ENCODE measurements at places on chromosomes 12 and 14.
A peak's percentile ranks its signal among the peaks of the same experiment; 100 is the strongest.

DNA sequence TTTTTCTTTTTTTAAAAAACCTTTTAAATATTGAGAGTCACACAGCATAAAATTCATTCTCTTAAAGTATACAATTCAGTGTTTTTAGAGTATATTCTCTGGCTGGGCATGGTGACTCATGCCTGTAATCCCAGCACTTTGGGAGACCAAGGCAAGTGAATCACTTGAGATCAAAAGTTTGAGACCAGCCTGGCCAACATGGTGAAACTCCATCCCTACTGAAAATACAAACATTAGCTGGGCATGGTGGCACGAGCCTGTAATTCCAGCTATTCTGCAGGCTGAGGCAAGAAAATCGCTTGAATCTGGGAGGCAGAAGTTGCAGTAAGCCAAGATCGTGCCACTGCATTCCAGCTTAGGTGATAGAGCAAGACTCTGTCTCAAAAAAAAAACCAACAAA lies 68.4 kb upstream of the BCAT1 start:
- no peaks in the 10 kb centered on the region for H3K4me1 ChIP-seq
- H3K27me3 ChIP-seq, result no peaks in the 10 kb centered on the region
- H3K36me3 ChIP-seq, result no peaks in the 10 kb centered on the region
- no peak overlapping the region for H3K27ac ChIP-seq

DNA sequence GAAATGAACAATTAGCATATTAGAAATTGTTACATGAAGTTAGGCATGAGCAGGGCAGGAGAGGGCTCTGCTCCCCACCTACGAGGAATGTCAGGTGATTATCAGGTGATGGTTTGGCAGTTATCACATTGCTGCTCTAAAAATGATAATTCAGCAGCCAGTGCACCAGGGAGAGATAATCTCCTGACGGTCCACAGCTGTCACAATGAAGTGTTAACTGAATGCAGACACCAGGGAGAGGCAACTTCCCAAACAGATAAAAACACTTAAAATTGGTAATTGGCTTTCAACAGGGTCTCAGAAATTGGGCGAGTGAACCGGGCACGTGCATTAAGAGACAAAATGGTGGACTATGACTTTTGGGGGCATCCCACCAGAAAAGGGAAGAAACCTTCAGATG lies 176.0 kb downstream of the GRIP1 start:
- no peak for DNase-seq
- no peak overlapping the region for H3K27ac ChIP-seq
- no peaks in the 10 kb centered on the region for H3K4me1 ChIP-seq
- H3K27me3 ChIP-seq, result no peaks in the 10 kb centered on the region
- no peaks in the 10 kb centered on the region for H3K36me3 ChIP-seq

DNA sequence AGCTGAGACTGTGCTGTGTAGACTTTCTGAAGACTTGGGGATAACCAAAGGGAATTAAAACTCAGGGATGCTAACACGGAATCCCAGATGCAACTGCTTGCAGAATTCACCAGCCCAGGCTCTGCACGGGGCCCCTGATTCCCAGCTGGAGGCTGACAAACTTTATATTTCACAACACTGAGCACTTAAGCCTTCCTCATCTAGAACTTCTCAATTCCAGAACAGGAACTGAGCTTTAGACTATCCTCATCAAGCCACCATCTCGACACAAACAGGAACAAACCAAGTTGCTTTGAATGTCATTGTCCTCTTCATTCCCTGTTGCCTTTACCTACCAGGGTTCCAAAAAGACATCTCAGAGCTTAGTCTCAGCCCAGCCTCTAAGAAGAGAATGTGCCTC lies 22.2 kb downstream of the CCDC63 start:
- H3K27me3 ChIP-seq, result no peaks in the 10 kb centered on the region
- H3K27ac ChIP-seq, result no peak overlapping the region
- no peak overlapping the region for H3K4me3 ChIP-seq
- no peaks in the 10 kb centered on the region for H3K4me1 ChIP-seq
- peak; percentile 33 for DNase-seq

GRCh38 chr14:28247491-28247890 lies 519.1 kb upstream of the FOXG1 start:
- H3K36me3 ChIP-seq, result no peaks in the 10 kb centered on the region
- H3K27me3 ChIP-seq, result no peaks in the 10 kb centered on the region
- no peaks in the 10 kb centered on the region for H3K4me1 ChIP-seq
- no peak for DNase-seq
- no peak overlapping the region for H3K4me3 ChIP-seq

DNA sequence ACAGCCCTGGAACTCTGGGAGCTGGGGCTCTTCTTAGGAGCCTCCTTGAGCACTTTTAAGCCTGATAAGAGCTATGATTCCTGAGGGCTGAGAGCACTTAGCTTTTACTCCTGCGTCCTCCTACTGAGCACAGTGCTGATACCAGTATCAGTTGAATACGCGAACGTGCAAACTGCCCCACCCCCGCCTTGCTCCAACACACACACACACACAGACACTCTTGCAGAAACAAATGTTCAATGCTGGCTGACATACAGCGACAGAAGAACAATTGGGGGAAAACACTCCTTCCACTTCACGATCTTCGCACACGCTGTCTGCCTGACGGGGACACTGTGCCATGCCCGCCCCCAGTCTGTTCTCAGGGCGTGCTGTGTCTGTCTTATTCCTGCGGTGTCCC lies 57.2 kb upstream of the DLK1 start:
- no peak overlapping the region for H3K4me3 ChIP-seq
- DNase-seq, result peak; percentile 34
- H3K27ac ChIP-seq, result no peak overlapping the region
- H3K27me3 ChIP-seq, result no peaks in the 10 kb centered on the region
- H3K36me3 ChIP-seq, result no peaks in the 10 kb centered on the region

DNA sequence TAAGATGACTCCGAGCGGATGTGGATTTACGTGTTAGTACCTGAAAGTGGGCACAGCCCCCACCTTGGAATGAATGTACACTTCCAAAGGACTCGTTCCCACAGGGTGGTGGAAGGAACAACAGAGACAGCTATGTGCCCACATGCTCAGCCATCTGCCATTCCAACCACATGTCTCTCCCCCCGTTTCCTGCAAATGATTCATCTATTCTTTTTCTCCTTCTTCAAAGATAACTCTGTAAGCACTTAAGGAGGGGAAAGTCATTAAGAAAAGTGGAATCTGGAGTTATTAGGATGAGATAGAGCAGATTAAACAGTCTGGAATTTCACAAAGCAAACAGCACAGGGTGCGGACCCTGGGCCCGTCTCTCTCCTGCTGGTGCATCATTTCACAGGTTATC lies 18.5 kb upstream of the DUSP6 start:
- H3K4me1 ChIP-seq, result peaks cover 14% of the 10 kb centered on the region
- peak; percentile 69 for DNase-seq
- H3K36me3 ChIP-seq, result no peaks in the 10 kb centered on the region
- H3K4me3 ChIP-seq, result no peak overlapping the region

DNA sequence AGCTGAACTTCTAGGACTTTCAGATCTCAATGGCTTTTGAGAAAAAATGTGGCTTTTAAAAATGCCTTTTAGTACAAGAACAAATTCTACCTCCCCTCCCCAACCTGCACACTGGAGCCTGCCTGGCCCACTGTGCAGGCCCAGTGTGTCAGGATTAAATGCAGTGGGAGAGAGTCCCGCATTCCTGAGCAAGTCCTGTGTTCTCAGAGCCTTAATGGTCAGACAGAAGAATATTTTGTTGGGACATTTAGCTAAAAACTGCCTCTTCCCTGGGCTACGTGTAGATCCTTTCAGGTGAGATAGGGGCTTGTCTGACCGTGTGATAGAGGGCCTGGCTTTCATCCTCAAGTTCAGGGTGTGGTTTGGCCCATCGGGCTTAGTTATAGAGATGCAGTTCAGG lies 63.1 kb upstream of the ESRRB start:
- H3K27me3 ChIP-seq, result peaks cover 16% of the 10 kb centered on the region
- no peak for DNase-seq
- H3K36me3 ChIP-seq, result no peaks in the 10 kb centered on the region
- no peak overlapping the region for H3K27ac ChIP-seq
- peaks cover 6% of the 10 kb centered on the region for H3K4me1 ChIP-seq

DNA sequence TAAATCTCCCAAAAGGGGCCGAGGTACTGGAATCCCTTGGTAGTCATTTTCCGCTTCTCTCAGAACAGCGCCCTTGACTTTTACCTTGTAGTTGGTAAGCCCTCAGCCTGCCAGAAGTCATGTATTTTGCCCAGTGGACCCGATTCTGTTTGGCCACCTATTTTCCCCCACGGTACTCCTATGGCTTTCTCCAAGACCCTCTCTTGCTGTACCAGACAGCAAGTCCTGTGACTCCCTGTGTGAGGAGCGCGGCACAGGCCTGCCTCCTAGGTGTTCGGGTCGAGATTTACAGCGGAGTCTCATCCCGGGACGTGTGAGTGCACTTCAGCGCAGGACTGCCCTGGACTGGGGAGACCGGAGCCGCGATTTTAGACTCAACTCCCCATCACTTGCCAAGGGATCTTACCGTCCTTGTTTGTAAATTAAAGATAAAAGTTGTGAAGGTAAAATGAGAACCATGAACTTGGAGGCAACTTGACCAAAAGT lies 1.1 kb upstream of the MBD6 start:
- H3K4me1 ChIP-seq, result peaks cover 56% of the 10 kb centered on the region
- H3K4me3 ChIP-seq, result peak overlapping the region; percentile 23
- H3K36me3 ChIP-seq, result peaks cover 29% of the 10 kb centered on the region
- no peaks in the 10 kb centered on the region for H3K27me3 ChIP-seq

GRCh38 chr12:122876731-122877130 lies 19.2 kb downstream of the VPS37B start:
- H3K27ac ChIP-seq, result no peak overlapping the region
- DNase-seq, result no peak
- H3K4me1 ChIP-seq, result peaks cover 67% of the 10 kb centered on the region
- H3K4me3 ChIP-seq, result no peak overlapping the region
- no peaks in the 10 kb centered on the region for H3K27me3 ChIP-seq

DNA sequence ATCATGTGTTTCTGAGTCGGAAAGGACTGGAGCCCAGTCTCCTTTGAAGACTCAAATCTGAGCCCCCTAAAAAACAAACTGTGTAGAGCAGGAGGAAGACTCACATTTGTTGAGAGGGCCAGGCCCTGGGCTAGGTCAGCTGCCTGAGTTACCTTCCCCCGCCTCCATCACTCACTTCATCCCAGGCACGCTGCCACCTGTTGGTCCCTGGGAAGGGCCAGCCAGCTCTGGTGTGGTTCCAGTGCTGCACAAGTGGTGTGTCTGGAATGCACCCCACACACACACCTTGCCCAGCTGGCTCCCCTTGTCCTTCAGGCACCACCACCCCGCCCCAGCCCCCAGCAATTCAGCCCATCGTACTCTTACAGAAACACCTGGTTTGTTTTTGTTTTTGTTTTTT lies 9.0 kb downstream of the MVK start:
- no peaks in the 10 kb centered on the region for H3K27me3 ChIP-seq
- DNase-seq, result no peak
- no peak overlapping the region for H3K27ac ChIP-seq
- H3K4me1 ChIP-seq, result no peaks in the 10 kb centered on the region

GRCh38 chr14:103628221-103628683 lies 759 bp upstream of the KLC1 start:
- peak overlapping the region; percentile 89 for H3K27ac ChIP-seq
- H3K27me3 ChIP-seq, result no peaks in the 10 kb centered on the region
- H3K36me3 ChIP-seq, result no peaks in the 10 kb centered on the region
- DNase-seq, result peak; percentile 52
- peak overlapping the region; percentile 78 for H3K4me3 ChIP-seq

- no peaks in the 10 kb centered on the region for H3K4me1 ChIP-seq
- peak; percentile 7 for DNase-seq
- H3K4me3 ChIP-seq, result no peak overlapping the region
- peaks cover 11% of the 10 kb centered on the region for H3K36me3 ChIP-seq
- H3K27ac ChIP-seq, result no peak overlapping the region
- H3K27me3 ChIP-seq, result no peaks in the 10 kb centered on the region
These were observed 8.6 kb downstream of the SLC38A6 start for GRCh38 chr14:60989599-60989998.

GRCh38 chr14:70514168-70515069 lies 20.4 kb downstream of the ADAM20 start:
- no peak overlapping the region for H3K4me3 ChIP-seq
- peak overlapping the region; percentile 20 for H3K27ac ChIP-seq
- DNase-seq, result peak; percentile 94
- no peaks in the 10 kb centered on the region for H3K36me3 ChIP-seq
- no peaks in the 10 kb centered on the region for H3K27me3 ChIP-seq

- H3K36me3 ChIP-seq, result no peaks in the 10 kb centered on the region
- no peaks in the 10 kb centered on the region for H3K27me3 ChIP-seq
- no peaks in the 10 kb centered on the region for H3K4me1 ChIP-seq
- H3K4me3 ChIP-seq, result no peak overlapping the region
- no peak overlapping the region for H3K27ac ChIP-seq
These were observed 65.9 kb upstream of the OTOGL start for GRCh38 chr12:80033448-80033847.

DNA sequence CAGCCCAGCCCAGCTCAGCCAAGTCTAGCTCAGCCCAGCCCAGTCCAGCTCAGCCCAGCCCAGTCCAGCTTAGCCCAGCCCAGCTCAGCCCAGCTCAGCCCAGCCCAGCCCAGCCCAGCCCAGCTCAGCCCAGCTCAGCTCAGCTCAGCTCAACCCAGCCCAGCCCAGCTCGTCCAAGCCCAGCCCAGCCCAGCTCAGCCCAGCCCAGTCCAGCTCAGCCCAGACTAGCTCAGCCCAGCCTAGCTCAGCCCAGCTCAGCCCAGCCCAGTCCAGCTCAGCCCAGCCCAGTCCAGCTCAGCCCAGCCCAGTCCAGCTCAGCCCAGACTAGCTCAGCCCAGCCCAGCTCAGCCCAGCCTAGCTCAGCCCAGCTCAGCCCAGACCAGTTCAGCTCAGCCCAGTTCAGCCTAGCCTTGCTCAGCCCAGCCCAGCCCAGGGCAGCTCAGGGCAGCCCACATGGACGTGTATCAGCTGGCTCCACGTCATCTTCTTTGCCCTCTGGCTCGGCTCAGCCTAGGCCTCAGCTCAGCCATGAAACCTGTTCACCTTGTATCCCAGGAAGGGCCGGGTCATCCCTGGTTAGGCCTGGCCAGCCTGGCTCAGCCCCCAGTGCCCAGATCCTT lies 185.6 kb downstream of the TMEM121 start:
- H3K4me1 ChIP-seq, result no peaks in the 10 kb centered on the region
- H3K27ac ChIP-seq, result no peak overlapping the region

GRCh38 chr12:119666900-119667576 lies 895 bp upstream of the PRKAB1 start:
- H3K4me1 ChIP-seq, result peaks cover 33% of the 10 kb centered on the region
- H3K27me3 ChIP-seq, result no peaks in the 10 kb centered on the region
- peak overlapping the region; percentile 97 for H3K4me3 ChIP-seq
- peaks cover 15% of the 10 kb centered on the region for H3K36me3 ChIP-seq

DNA sequence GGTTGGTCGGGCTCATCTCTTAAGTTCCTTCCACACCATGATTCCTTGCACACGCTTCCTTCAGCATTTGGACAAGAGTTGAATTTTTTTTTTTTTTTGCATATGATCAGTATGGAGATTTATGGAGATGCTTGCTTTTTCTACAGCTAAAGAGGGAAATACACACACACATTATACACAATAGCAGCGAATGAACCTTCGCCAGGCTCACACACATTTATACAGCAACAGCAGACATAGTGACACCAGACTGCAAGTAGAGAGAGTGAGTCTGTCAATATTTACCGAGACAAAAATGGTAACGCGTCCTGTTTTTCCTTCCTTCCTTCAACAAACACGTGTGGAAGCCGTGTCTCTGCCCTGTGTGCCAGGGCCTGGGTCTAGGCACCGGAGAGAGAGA lies 897.9 kb downstream of the BCL11B start:
- H3K4me1 ChIP-seq, result no peaks in the 10 kb centered on the region
- no peaks in the 10 kb centered on the region for H3K36me3 ChIP-seq
- no peaks in the 10 kb centered on the region for H3K27me3 ChIP-seq

GRCh38 chr12:76014007-76014406 lies 17.6 kb downstream of the PHLDA1 start:
- no peak overlapping the region for H3K27ac ChIP-seq
- H3K27me3 ChIP-seq, result no peaks in the 10 kb centered on the region
- no peaks in the 10 kb centered on the region for H3K4me1 ChIP-seq
- H3K4me3 ChIP-seq, result no peak overlapping the region
- no peak for DNase-seq

- no peaks in the 10 kb centered on the region for H3K27me3 ChIP-seq
- H3K4me1 ChIP-seq, result no peaks in the 10 kb centered on the region
- no peak overlapping the region for H3K27ac ChIP-seq
- no peaks in the 10 kb centered on the region for H3K36me3 ChIP-seq
These were observed 42.0 kb downstream of the CNTN1 start for GRCh38 chr12:40734276-40734675.

All from common myeloid progenitor, CD34-positive (primary cell).